ENCODE measurements at places on chromosomes 2 and 18. TPM values are rescaled to one million over a fixed set of nuclear protein-coding genes. Genes with fewer than 3 reads are reported as not detected.

Gene ALLC
- total RNA-seq = not detected

Gene PDE6D
- total RNA-seq = 29.8 TPM

Gene LRP2
- 0.05 TPM for total RNA-seq

Gene DSC2
- 0.17 TPM for total RNA-seq

Gene CBLN2
- not detected for total RNA-seq

Gene REG3G
- total RNA-seq = not detected

Gene FIGN
- 0.23 TPM for total RNA-seq

Gene DRC1
- 0.17 TPM for total RNA-seq

Gene DHX57
- total RNA-seq = 29.7 TPM

Gene C2orf78
- total RNA-seq = not detected

Gene PLB1
- total RNA-seq = 0.05 TPM

Gene MDH1B
- total RNA-seq = 0.33 TPM

Gene PLEKHH2
- 0.14 TPM for total RNA-seq

Gene TBR1
- total RNA-seq = not detected

Gene DNAH7
- total RNA-seq = 0.09 TPM
